ENCODE measurements at places on chromosomes 16 and 17. TPM values are rescaled to one million over a fixed set of nuclear protein-coding genes. Genes with fewer than 3 reads are reported as not detected.

Gene SPATA22
- not detected for total RNA-seq

- peak; percentile 64 for DNase-seq
Measured at GRCh38 chr17:73474370-73474988, 162.7 kb upstream of the CDC42EP4 start.

Gene KLHL10
- total RNA-seq: not detected

DNA sequence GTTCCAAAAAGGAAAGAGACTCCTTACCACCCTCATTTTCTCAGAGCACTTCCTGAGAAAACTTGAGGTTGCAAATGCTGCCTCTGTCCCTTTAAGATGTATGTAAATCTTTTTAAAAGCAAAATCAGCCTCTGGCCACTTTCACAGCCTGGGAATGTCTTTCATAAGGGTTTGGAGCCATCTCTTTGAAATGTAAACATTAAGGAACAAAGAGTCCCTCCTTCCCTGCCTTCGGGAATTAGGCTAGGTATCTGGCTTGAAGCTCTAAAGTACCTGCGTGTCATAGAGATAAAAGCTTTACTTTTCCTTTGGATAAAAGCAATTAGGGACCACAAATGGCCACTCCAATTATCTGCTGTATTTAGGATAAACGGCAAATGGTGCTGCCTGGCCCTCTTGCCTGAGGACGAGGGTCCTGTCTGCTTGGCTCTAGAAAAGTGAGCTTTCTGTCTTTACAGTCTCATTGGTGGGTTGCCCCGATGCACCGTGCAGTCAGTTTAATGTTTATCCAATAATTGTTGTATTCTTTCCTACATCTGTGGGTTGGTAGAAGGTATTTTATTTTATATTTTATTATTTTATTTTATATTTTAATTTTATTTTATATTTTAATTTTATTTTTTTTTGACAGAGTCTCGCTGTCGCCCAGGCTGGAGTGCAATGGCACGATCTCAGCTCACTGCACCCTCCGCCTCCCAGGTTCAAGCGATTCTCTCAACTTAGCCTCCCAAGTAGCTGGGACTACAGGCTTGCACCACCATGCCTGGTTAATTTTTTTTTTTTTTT is 23.9 kb downstream of the NLRC3 start:
- DNase-seq: no peak

- DNase-seq: no peak
Measured at GRCh38 chr17:73550556-73550955, 93.7 kb downstream of the SDK2 start.

Gene CCL4
- total RNA-seq: not detected

All from PC-3 (cell line).